ENCODE measurements at places on chromosomes 1 and 21.

GRCh38 chr1:2625311-2625710 lies 7.5 kb downstream of the MMEL1 start:
- no peak for DNase-seq

- DNase-seq = no peak
These were observed 37.2 kb downstream of the SLC37A1 start for GRCh38 chr21:42550817-42551216.

DNA sequence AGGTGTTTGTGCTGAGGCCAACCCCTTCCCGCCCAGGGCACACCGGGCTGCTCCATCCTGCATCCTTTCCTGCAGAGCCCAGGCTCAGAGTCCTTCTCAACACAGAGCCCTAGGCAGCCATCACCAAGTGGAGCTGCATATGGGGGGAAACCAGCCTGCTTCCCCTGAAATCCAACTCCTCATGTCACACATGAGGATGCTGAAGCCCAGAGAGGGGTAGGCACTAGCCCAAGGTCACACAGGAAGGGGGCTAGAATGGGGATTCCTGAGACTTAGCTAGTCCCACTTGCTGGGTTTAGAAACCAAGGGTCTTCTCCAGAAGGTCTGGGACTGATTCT lies 5.5 kb upstream of the TNFRSF1B start:
- DNase-seq = no peak

- DNase-seq = no peak
These were observed 103.8 kb downstream of the TRABD2B start for GRCh38 chr1:47893412-47893811.

- DNase-seq = no peak
These were observed 90.5 kb upstream of the JUN start for GRCh38 chr1:58874342-58874741.

GRCh38 chr1:30778154-30778978 lies 20.8 kb upstream of the LAPTM5 start:
- no peak for DNase-seq

- DNase-seq = no peak
These were observed 6.1 kb upstream of the FNDC7 start for GRCh38 chr1:108706643-108707042.

DNA sequence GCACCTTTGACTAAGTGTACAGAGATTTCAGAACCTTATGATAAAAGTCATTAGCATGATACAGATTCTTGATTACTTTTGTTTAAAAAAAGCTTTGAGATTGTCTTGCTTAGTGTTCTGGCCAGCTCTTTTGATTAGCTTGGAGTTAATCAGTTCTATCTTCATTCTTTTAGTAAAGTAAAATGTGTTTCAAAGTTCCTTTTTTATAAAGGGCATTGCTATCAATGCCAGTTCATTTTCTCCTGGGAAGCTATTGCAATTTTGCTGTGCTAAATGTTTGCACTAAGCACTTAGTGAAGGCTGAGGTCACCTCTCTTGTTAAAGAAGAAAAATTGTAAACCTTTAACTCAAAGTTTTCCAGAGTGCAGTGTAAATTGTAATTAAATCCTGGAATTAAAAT lies 946.7 kb upstream of the TMPRSS15 start:
- no peak for DNase-seq

DNA sequence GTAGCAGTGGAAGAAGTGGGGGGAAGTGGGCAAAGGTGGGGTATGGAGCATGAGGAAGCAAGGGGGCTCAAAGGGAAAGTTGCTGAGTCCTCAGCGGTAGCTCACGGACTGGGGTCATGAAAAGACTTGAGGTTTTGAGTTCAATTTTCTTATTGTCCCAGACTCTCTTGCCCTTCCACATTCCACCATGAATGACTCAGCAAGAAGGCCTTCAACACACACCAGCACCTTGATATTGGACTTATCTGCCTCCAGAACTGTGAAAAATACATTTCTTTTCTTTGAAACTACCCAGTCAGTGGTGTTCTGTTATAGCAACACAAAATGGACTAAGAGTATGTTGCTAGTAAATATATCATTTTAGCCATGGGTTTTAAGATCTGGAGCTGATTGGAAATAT lies 17.3 kb upstream of the RHBDL2 start:
- no peak for DNase-seq

- no peak for DNase-seq
These were observed 1.6 kb downstream of the NSUN4 start for GRCh38 chr1:46342084-46342656.

Measured in stimulated activated CD4-positive, alpha-beta T cell treated with anti-CD3 and anti-CD28 coated beads, Interleukin-1b, Interleukin-23, amount 100 ng/mL, for 1 hour (primary cell).